ENCODE measurements at places on chromosomes 1 and 21.

DNA sequence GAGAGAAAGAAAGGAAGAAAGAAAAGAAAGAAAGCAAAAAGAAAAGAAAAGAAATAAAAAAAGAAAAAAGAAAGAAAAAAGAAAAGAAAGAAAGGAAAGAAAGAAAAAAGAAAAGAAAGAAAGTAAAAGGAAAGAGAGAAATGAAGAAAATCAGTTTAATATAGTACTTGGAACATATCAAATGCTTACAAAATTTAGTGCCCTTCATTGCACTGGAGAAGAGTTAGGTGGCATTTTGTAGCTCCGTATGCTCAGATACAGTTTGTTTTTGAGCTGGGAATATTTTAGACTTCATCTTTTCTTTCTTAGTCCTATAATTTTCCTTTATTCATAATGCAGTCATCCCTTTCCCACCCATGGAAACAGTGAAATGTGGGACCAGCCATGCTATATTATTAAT lies 56.2 kb upstream of the APP start:
- no peak for DNase-seq

- no peak for DNase-seq
Observed at GRCh38 chr1:196858811-196859210, 29.0 kb upstream of the CFHR4 start.

- DNase-seq, result no peak
Observed at GRCh38 chr1:182611787-182612186, 7.6 kb upstream of the RGS16 start.

DNA sequence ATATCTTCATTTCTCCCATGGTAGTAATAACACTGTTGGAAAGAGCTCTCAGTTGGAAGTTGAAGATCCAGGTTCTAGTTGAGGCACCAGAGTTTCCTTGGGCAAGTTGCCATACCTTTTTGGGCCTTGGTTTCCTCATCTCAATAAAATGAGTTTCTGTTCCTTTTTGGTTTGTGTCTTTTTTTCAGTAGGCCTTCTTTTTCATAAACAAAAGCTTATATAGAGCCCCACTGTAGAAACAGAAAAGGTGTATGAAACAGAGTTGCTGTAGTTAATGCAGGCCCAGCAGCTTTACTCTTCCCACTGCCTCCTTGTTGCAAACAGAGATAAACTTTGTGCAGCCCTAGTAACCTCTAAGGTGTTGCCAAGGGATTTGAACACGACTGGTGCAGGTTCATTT lies 41.7 kb downstream of the WNT4 start:
- DNase-seq, result no peak

DNA sequence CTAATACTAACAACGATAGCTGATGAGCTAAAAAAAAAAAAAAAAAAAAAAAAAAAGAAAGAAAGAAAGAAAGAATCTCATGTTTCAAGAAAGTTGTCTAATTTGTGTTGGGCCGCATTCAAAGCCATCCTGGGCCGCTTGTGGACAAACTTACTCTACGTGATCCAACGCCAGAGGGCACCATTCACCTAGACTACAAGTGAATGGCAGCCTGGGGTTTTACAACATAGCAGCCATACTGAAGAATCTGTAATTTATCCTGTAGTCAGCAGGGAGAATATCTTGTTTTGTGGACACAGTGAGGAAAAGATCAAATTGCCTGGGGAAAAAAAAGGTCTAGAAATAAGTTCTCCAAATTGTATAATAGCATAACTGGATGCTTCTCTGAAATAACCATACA lies 47.0 kb downstream of the CYP2J2 start:
- DNase-seq, result no peak

DNA sequence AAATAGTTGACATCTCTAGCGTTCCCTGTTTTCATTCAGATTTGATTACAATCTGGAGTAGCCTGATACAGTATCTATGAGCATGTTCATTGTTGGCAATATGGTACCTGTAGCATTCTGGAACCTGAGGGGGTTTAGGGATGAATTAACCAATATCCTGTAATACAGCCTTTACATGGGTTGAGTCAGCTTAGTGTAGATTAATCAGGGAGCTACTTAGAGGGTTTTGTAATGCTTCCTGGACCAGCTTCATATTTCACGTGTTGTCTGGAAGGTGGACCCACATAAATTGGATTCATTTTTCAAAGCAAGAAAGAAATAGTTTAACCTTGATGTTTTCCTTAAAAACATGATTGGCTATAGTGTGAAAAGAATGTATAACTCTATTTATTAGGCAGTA lies 3.6 kb downstream of the OTUD3 start:
- DNase-seq, result no peak

GRCh38 chr1:169891539-169891885 lies 2.2 kb downstream of the SCYL3 start:
- DNase-seq, result no peak

GRCh38 chr1:60865166-60865565 lies 217.2 kb upstream of the NFIA start:
- DNase-seq, result no peak

- DNase-seq, result no peak
Observed at GRCh38 chr1:107230121-107230520, 89.3 kb downstream of the NTNG1 start.

DNA sequence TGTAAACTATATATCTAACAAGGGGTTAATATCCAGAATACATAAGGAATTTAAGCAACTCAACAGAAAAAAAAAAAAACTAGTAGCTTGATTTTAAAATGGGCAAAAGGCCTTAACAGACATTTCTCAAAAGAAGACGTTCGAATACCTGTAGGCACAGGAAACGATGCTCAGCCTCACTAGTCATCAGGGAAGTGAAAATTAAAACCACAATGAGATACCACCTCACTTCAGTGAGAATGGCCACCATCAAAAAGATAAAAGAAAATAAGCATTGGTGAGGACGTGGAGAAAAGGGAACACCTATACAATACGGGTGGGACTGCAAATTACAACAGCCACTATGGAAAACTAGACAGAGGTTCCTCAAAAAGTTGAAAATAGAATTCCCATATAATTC lies 37.3 kb downstream of the NPHP4 start:
- no peak for DNase-seq

DNA sequence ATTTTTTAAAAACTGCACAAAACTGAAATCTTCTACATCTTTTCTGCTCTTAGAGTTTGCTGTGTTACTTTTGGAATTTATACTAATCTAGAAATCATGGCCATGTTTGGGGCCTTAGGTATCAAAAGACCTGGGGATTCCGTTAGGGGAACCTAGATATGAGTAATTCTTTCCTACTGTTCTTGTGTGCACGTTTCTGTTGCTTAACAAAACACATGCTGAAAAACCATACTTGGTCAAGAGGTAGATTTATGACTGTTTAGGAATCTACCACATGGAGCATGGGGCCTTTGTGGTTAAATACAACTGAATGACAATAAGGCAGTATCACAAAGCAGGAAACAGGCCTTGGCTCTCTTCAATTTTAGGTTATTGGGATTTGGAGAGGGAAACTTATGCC lies 291.9 kb upstream of the USP25 start:
- DNase-seq, result no peak

DNA sequence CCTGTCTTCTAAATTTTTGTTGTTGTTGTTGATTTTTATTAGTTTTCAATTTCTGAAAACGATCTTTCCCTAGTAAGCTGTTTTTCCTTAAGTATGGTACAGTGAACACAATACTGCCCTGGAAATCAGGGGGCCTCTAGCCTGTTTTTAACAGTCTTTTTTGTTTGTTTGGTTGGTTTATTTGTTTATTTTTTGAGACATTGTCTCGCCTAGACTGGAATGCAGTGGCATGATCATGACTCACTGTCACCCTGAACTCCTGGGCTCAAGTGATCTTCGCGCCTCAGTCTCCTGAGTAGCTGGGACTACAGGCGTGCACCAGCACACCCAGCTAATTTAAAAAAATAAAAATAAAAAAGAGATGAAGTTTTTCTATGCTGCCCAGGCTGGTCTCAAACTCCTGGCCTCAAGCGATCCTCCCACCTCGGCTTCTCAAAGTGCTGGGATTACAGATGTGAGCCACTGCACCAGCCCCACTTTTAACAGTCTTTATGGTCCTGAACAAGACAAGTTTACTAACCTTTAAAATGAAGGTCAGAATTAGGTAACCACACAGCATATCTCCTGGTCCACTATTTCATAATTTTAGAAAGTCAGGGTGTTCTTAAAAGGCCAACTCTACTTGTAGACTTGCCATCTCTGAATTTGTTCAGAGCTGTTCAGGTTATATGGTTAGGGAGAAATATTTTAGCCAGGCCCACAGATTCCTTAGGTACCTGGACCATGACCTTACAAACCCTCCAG lies 35.4 kb downstream of the TBCE start:
- no peak for DNase-seq

GRCh38 chr1:36824390-36824861 lies 209.9 kb downstream of the GRIK3 start:
- no peak for DNase-seq

DNA sequence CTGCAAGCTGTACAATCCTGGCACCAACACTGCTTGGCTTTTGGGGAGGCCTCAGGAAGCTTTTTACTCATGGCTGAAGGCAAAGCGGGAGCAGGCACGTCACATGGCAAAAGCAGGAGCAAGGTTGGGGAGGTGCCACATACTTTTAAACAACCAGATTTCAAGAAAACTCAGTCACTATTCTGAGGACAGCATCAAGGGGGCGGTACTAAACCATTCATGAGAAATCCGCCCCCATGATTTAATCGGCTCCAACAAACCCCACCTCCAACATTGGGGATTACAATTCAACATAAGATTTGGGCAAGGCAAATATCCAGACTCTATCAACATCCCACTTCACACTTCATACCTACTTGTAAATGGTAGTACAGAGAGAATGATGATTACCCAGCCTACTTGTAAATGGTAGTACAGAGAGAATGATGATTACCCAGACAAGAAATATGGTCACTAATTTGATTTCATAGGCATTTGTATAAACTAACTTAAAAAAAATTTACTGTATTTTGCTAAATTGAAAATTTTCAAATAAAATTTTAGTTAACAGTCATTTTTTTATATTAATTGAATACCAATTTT lies 24.9 kb downstream of the ATP5PF start:
- DNase-seq, result no peak

- DNase-seq, result peak; percentile 43
Observed at GRCh38 chr1:197775282-197776262, at the start of gene DENND1B. TSS of gene DENND1B (minus strand) at chr1:197775480. CDS start at chr1:197775155, 325 bp downstream.
